SK-MEL-5 (cell line): ENCODE measurements at places on chromosomes 3 and 15.

DNA sequence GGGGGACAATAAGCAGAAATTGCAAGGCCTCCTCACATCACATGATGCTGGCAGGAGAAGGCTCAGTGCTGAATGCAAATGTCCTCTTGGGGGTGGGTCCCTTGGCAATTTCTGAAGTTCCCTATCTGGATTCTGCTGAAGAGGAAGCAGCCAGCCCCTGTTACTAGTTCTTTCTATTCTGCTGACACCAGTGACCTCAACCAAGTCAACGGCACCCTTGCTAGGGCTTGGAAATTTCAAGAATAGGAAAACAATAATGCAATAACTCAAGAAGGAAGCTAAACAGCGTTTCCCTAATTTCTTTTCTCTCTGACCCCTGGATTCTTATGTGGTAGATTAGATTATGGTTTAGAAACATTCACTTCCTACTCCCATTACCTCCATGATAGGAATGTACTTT, 46.2 kb upstream of the FOXP1 start:
- DNase-seq: no peak

DNA sequence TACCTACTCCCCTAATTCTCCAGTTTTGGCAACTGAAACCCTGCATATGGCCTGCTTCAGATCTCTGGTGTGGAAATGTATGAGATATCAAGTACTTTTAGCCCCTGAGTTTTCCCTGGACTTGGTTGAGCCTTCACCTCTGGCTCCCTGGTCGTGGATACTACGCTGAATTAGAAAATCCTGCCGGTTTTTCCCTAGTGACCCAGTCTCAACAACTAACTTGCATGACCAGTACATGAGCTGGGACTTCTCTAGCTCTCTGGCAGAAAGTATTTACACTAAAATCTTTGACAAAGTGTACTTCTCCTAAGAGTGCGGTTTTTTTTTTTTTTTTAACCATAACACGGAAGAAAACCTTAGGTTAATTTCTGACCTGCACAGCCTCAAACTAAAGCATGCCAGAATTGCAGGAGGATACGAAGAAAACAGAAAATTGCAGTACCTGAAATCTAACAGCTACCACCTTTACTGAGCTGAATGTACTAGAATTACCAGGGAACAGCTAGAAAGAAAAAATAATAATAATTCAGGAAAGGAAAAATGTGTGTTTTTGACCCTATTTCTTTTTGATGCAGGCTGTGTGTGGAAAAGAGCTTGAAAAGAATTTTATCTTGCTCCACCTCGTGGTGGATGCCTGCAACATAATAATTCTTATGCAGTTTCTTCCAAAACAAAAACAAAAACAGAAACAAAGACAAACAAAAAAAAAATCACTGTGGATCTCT, 165.6 kb downstream of the GMNC start:
- peak; percentile 64 for DNase-seq

DNA sequence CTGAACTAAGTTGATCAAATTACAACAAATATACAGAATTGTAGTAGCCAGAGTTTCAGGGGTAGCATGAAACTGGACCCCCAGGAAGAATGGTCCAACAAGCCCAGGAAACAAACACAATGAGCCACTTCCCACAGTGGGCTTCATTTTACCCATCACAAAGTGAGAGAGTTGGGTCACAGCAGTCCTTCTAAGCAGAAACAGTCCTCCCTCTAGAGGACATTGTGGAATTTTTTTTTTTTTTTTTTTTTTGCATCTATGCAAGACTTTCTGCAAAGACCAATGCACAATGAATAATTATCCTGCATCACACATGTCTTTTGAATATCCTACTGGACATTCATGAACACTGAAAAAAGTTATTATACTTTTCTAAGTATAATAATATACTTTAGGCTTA, 73.8 kb upstream of the ATP13A5 start:
- DNase-seq: peak; percentile 59

DNA sequence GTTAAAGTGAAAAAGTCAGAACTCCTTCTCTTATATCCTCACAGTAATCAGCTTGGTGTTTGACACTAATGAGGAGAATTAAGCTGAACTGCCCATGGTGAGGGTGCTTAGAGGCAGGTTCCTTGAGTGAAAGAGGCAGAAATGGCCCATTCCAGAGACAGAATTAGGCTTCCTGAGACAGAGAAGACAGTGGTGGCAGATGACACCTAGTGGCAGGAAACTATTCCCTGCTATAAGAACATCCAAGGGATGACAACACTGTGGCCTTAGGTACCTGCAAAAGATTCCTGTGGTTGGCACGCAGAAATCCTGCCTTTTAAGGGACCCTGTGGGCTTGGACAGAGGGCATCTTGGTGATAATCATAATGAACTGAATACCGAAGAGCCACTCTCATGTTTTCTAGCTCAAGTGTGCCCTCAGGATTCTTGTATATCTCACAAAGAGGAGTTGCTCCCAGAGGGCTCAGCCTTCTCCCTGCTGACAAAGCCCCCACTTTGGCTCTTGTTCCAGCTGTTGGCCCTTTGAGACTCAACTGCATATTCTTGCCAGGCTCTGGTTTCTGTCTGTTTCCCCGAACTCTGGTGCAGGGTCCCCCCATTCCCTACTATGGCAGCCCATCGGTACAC, 56.0 kb downstream of the KBTBD12 start:
- peak; percentile 71 for DNase-seq

DNA sequence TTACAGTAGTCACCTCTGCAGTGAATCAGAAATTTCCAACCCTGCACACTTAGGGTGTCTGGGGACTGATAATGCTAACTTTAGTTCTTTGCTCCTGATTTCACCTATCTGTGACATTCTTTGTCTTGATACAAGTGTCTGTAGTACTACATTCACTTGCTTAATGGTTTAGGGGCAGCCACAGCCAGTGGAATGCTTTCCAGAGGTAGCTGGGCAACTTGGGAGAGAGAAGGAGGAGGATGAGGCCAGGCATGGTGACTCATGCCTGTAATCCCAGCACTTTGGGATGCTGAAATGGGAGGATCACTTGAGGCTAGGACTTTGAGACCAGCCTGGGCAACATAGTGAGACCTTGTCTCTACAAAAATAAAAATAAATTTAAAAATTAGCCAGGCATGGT, 8.5 kb downstream of the BAHD1 start:
- no peak for DNase-seq

- DNase-seq: no peak
Measured at GRCh38 chr3:79253271-79253670, 514.5 kb downstream of the ROBO1 start.

- no peak for DNase-seq
Measured at GRCh38 chr3:145197051-145197820, 963.7 kb downstream of the PLOD2 start.

DNA sequence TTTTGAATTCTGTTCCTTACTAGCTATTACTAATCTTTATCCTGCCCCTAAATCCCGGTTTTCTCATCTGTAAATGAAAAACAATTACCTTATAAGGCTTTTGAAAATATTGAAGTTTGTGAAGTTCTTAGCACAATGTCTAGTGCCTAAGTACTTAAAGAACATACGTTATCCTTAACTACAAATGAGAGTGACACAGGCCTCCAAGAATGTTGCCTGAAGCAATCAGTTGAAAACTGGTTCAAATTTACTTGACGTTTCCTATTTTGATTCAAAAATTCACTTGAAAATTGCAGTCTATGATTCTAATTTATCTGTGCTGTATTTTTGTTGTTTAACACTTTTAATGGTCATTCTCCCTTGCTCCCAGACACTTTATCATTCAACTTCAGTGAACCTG, 3.2 kb downstream of the SENP7 start:
- DNase-seq: no peak

- no peak for DNase-seq
Measured at GRCh38 chr3:73471986-73472787, 152.6 kb downstream of the PDZRN3 start.

DNA sequence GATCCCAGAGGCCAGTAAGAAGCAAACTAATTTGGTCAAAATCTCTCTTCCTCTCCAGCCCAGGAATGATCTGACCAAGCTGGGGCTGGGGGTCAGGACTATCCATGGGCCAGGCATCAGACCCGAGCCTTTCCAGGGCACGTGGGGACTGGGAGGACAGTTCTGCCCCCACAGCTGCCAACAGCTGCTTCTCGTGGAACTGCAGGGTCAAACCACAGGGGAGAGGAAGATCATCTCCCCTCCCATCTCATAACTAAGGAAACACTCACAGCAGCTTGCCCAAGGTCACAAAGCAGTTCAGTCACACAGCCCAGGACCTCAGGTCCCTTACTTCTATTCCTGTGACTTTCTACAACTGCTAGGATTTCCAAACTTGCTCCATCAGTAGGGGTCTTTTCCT, 47.1 kb downstream of the DAPK2 start:
- no peak for DNase-seq

- DNase-seq: no peak
Measured at GRCh38 chr3:126442856-126443242, 32.8 kb downstream of the ZXDC start.

- DNase-seq: no peak
Measured at GRCh38 chr15:58463815-58464650, 32.2 kb downstream of the LIPC start.

DNA sequence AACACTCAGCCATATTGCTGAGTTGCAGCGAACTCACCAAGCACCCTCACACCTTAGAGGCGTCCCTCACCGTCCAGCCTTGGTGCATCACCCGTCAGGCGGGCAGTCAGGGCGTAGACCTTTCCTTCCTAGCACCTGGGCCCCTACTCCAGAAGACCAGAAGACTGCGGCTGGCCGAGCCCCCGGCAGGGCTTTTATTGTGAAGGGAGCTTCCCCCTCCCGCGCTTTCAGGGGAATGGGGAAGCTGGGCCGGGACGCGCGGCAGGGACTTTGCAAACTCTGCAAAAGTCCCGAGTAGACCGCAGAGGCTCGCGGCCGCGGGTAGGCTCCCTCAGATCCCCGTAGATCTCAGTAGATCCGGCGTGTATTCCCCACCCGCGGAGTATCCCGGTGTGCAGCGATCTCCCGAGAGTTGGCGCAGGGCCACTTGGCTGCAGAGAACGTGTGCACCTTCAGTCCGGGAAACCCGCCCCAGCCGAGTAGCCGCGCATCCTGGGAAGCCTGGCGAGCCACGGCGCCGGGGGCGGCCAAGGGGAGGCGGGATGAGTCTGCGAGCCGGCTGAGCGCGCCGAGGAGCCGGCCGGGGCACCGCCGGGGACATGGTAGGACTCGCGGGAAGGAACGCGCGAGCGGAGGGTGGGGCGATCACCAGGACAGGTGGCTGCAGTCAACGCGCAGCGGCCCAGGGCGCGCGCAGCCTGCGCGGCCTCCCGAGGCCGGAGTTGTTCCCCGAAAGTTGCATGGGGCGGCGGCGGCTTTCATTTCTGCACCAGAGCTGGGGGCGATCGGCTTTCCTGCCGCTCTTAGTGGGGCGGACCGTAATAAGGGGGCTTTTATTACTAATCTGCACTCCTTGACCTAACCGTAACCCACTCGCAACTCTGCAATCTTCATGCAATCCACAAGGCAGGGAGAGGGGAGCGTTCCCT, at the start of gene GASK1A:
Gene GASK1A (plus strand): TSS at position 268 of the 929 bp plus-strand sequence. CDS start 332 bp downstream, at position 600.
- no peak for DNase-seq

- DNase-seq: no peak
Measured at GRCh38 chr15:25703726-25704125, 159.4 kb downstream of the ATP10A start.

DNA sequence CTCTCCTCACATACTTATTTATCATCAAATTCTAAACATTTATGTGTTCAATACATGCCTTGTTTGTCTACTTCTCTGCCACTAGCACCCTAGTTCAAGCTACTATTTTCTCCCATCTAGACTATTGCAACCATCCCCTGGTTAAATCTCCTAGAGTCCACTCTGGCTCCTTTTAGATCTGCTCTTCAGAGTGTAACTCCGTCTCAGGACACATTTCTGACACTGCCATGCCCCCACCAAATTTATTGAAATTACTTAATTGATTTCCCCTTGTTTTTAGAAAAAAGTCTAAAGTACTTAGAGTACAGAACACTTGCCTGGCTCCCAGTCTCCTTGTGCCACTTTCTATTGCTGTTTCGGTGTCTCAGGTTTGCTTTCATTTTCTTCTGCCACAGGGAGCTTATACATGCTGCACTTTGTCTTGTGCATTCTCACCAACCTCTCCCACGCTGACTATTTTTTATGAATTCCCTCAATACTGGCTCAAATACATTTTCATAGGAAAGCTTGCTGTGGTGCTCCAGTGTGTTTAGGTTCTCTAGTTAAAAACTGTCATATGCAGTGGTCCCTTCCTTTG, 792.3 kb downstream of the DIPK2A start:
- DNase-seq: no peak

- peak; percentile 75 for DNase-seq
Measured at GRCh38 chr3:185253645-185254410, at the start of gene EHHADH. TSS of gene EHHADH (minus strand) at chr3:185254049. CDS start at chr3:185254022, 27 bp downstream.

- no peak for DNase-seq
Measured at GRCh38 chr3:196774848-196775422, 35.3 kb downstream of the PAK2 start.

- DNase-seq: no peak
Measured at GRCh38 chr3:154192225-154192624, 71.0 kb downstream of the ARHGEF26 start.

DNA sequence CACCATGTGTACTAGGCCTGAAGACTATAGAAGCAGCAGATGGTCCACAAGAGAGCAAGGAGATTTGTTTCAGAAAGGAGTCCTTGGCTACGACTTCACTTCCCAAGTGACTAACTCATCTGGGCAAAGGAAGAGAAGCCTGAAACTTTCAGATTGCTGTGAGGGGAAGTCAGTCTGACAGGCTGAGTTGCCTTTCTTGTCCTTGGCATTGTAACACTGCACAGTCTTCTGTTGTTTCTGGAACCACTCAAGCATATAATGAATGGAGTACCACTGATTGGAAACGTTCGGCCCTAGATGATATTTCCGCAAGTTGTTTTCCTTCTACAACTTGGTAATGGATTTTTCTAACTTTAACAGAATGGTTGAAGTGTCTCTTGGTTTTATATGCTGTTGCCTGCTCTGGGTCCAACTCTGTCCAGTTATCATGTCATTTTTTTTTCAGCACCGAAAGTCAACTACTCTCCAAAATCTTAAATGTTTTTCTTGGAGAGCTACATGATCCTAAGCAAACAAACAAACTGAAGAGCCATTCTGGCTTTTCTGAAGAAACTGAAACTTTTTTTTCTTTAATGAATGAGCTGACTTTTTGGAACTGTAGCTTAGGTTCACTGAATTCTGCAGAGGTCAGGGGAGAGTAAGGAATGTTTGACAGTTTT, 685.7 kb downstream of the MECOM start:
- no peak for DNase-seq

DNA sequence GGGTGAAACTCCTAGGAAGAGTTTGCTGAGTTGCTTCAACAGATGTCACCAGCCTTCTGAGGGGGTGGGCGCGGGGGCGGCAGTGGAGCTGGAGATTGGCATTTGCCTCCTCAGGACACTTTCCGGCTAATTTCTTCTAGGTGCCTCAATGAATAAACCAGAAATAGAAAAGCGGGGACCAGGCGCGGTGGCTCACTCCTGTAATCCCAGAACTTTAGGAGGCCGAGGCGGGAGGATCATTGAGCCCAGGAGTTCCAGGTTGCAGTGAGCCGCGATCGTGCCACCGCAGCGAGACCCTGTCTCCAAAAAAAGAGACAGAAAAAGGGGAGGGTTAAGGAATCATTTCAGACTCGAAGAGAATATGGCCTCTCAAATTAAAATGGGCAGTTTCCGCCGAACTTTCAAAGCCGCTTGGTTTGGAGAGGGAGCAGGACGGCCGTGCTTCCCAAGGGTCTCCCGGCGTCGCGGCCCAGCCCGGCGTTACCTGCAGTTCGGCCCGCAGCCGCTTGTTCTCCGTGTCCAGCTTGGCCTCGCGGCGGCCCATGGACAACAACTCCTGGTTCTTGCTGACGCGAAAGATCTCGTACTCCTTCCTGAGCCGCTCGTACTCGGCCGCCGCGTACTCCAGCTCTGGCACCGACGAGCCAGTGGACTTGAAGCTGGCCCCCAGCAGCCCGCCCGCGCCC, 587 bp downstream of the NPHP3 start:
- DNase-seq: peak; percentile 64
